ENCODE measurements at places on chromosomes 2 and 18.

GRCh38 chr2:43526994-43527393 lies 68.8 kb downstream of the THADA start:
- no peak for ATAC-seq

DNA sequence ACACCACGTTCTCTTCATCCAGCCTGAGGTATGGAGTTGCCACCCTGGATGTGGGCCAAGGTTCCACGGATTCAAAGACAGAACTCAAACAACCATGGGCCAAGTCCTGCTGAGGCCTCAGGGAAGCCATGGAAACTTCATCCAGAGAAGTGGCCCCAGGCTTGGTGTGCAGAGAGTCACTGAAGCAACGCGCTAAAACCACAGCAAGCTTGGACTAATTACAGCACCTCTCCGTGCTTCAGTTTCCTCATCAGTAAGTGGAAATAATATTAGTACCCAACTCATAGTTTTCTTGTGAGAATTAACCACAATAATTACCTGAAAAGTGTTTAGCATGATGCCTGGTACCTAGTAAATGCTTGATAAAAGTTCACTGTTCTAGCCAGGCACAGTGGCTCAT lies 19.2 kb upstream of the AP1S3 start:
- no peak for ATAC-seq

DNA sequence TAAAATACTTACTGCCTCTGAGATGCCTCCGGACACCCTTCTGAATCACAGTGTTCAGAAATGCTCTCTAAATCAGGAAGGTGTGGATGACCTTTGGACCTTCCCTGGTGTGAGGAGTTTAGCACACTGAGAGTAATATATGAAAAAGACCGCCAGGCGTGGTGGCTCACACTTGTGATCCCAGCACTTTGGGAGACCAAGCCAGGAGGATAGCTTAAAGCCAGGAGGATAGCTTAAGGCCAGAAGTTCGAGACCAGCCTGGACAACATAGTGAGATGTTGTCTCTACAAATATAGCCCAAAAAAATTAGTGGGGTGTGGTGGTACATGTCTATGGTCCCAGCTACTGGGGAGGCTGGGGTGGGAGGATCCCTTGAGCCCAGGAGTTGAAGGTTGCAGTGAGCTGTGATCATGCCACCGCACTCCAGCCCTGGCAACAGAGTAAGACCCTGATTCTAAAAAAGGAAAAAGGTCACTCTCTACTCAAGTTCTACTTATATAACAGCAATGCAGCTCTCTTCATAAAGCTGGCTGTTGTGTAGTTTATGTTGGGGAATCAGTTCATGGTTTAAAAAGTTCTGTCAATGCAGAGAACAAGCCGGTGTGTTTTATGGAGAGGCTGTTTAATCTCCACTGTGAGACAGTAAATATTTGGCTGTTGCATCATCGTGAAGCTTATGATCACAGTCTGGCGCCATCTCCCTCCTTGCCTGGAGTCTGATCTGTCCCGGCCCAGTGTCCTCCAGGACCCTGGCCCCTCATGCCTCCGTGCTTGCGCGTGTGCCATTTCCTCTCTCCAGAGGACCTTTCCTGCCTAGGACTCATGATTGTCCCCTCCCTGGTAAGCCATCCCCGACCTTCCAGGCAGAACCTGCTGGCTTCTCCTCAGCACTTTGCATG lies 184.5 kb downstream of the FAM210A start:
- no peak for ATAC-seq

- no peak for ATAC-seq
Measured at GRCh38 chr18:30889519-30890301, 152.8 kb downstream of the DSC3 start.

DNA sequence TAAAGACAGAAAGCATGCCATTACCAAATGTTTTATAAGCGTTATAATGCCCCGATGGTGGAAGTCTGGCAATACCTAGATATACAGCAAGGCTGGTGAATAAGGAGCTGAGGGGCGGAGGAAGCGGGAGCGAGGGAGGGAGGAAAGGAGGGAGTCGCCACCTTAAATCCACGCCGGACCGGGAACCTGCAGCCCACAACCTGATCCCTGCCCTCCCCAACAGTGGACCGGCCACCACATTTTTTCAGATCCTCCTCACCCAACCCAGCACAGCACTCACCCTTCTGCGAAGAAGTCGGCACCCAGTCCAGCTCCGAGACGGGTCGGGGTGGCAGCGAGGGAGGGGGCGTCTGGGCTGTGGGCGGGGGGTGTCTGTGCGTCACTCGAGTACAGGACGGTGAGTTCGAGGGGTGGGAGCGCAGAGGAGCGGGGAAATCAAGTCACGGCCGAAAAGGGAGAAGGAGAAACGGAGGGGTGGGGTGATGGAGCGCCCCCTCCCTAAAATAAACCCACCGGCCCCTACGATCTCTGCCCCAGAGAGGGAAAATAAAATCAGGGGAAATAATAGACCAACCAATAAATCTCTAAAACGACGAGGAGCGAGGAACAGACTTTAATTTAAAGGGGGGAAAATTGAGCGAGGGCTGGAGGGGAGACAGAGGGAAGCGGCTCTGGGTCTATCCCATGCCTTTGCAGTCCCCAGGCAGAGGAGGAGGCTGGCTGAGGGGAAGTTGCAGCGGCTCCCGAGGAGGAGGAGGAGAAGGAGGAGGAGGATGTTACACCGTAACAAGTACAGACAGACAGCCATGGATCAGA lies 96.5 kb upstream of the SERTAD2 start:
- no peak for ATAC-seq

DNA sequence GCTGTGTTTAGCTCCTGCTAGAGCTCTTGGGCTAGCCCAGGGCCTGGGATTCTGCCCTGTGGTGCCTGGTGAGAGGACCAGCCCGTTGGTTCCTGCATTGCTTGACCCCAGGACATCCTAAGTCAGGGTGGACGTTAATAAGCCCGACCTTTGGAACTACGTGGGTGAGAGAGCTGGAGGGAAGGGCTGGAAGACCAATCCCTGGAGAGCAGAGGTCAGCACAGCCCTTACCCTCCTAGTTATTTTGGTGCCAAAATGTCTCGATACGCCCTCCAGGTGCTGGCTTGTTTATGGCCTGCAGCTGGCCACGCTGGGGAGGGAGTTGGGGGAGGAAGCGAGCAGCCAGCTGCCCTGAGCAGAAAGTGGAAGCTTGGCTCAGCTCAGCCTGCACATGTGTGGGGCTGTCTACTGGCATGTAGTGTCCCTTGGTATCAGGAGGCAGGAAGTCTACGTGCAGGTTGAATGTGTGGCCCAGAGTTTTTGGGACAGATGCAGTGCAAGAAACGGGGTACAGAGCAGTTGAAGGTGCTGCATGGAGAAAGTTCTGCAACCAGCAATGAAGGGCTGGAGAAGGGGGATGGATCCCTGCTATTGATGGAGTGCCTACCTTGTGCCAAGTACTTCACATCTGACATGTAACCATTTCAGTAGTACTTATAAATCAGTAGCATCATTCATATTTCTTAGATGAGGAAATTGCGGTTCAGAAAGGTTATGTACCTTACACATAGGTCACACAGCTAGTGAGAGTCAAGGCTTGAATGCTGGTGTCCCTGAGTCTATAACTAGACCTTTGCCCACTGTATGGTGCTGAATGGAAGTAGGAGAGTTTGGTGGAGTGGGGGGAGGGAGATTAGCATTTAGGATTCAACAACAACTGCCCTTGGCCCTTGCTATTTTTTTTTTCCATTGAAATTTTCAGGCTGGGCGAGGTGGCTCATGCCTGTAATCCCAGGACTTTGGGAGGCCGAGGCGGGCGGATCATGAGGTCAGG lies 5.0 kb upstream of the DGKD start:
- no peak for ATAC-seq

GRCh38 chr2:42141687-42142546 lies 27.2 kb upstream of the EML4 start:
- peak; percentile 78 for ATAC-seq

DNA sequence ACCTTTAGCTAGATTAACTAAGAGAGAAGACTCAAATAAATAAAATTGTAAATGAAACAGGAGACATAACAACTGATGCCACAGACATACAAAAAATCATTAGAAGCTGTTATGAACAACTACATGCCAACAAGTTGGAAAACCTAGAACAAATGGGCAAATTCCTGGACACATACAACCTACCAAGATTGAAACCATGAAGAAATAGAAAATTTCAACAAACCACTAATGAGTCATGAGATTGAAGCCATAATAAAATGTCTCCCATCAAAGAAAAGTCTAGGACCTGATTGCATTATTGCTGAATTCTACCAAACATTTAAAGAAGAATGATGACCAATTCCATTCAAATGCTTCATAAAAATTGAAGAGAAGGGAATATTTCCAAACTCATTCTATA lies 54.3 kb downstream of the ST3GAL5 start:
- ATAC-seq, result no peak

- ATAC-seq, result peak; percentile 95
Measured at GRCh38 chr2:85933753-85934594, 45.2 kb upstream of the ST3GAL5 start.

- ATAC-seq, result no peak
Measured at GRCh38 chr2:195367809-195368208, 289.2 kb upstream of the SLC39A10 start.

DNA sequence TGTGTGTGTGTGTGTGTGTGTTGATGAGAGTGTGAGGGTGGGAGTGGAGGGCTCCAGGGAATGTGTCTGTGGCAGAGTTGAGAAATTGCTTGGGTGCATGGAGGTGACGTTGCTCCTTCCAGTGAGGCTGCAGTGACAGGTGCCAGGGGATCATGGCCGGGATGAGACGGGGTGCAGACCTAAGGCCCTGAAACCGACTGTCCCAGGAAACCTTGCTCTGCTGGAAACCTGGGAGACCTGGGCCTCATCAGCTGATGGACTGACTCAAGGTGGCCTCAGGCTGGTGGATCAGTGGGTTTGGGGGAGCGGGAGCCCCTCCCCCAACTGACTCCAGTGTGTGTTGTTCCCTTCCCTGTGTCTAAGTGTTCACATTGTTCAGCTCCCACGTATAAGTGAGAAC lies 56.6 kb downstream of the INHBB start:
- no peak for ATAC-seq

- ATAC-seq, result no peak
Measured at GRCh38 chr2:144712550-144712940, 192.6 kb upstream of the ZEB2 start.

- ATAC-seq, result no peak
Measured at GRCh38 chr2:136492901-136493300, 272.4 kb upstream of the THSD7B start.

DNA sequence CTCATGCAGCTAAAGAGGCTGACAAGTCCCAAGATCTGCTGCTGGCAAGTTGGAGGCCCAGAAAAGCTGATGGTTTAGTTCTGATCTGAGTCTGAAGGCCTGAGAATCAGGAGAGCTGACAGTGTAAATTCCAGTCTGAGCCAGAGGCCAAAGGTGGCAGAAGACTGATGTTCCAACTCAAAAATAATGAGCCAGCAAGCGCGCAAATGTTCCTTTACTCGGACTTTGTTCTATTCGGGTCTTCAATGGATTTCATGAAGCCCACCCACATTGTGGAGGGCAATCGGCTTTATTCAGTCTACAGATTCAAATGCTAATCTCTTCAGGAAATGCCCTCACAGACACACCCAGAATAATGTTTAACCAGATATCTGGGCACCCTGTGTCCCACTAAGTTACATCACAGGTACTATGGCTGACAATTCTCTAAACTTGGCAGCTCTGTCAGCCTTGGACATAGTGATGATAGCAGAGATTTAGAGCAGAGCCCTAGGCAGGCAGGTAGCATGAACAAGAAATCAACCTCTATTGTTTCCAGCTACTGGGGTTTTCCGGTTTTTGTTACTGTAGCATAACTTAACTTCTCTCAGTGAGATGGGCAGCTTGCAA lies 318.5 kb downstream of the HRH4 start:
- ATAC-seq, result no peak

DNA sequence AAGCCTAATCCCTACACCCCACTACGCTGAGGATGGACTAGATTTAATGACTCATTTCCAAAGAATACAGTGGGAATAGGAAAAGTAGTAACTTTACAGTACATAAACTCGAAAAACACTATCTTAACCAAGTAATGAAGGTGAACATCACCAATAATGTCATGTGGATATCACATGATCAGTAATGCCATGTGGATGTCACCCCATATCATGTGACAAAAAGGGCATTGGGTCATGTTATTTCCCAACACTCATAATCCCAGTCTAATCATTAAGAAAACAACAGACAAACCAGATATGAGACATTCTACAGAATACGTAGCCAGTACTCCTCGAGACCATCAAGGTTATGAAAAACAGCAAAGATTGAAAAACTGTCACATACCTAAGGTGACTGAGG lies 667.3 kb upstream of the CRIM1 start:
- ATAC-seq, result no peak

DNA sequence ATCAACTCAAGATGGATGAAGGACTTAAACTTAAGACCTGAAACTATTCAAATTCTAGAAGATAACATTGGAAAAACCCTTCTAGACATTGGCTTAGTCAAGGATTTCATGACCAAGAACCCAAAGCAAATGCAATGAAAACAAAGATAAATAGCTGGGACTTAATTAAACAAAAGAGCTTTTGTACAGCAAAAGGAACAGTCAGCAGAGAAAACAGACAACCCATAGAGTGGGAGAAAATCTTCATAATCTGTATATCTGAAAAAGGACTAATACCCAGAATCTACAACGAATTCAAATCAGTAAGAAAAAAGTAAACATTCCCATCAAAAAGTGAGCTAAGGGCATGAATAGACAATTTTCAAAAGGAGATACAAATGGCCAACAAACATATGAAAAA lies 171.2 kb downstream of the ERBB4 start:
- no peak for ATAC-seq

DNA sequence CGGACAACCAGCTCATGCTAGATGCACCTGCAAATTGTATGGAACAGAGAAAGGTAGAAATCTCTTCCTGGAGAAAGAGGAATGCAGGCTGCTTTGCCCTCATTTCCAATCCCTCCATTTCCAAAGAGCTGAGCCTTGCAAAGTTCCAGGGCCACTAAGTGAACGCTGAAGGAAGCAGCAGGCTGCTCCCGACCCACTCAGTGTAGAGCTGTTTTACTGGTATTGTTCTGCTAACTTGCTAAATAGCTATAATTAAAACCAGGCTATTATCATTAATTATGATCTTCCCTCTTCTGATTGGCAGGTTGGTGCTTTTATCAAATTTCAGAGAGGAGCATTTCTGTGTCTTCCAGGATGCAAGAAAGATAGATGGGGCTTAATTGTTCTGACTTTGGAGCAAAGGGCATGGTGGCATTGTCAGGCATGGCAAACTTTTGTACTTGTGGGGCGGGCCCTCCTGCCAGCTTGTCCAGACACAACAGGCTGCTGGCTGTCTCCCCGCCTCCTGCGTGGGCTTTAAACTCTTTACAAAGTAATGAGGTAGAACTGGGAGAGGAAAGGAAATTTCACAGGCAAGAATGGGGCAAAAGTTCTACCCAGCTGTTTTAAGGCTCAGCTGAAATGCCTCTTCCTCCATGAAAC lies 40.2 kb downstream of the ALK start:
- no peak for ATAC-seq

DNA sequence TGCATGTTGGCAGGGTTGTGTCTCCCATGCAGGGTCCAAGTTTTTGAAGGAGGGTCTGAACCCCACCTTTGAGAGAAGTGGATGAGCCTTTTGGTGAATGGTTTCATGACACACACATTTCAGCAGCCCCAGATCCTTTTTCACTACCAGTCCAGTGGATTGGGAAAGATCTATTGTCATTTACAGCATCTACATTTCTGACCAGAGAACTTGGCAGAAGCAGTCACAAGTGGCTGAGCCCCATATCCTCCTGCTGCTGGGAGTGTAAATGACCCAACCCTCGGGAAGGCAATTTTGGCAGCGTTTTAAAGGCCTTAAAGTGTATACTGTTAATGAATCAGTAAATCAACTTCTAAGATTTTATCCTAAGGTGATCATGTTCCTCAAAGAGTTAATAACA lies 174.1 kb upstream of the RASGRP3 start:
- no peak for ATAC-seq

GRCh38 chr2:239835056-239835455 lies 190.1 kb downstream of the NDUFA10 start:
- no peak for ATAC-seq

- no peak for ATAC-seq
Measured at GRCh38 chr2:115650827-115651226, 1208.4 kb downstream of the DPP10 start.

Measured in activated T-helper 17 cell treated with anti-CD3 and anti-CD28 coated beads, Interleukin-2, amount 50 U/mL, for 72 hours (primary cell).